ENCODE measurements at places on chromosomes 1 and 21. TPM values are rescaled to one million over a fixed set of nuclear protein-coding genes. Genes with fewer than 3 reads are reported as not detected.

- no peak for DNase-seq
Observed at GRCh38 chr1:58440696-58441095, 105.8 kb downstream of the OMA1 start.

GRCh38 chr1:192786576-192786975, 22.3 kb upstream of the RGS2 start:
- no peak for DNase-seq

GRCh38 chr1:55214934-55215193, 300 bp downstream of the USP24 start:
- peak; percentile 40 for DNase-seq

GRCh38 chr1:91742848-91743292, 143.1 kb downstream of the TGFBR3 start:
- no peak for DNase-seq

DNA sequence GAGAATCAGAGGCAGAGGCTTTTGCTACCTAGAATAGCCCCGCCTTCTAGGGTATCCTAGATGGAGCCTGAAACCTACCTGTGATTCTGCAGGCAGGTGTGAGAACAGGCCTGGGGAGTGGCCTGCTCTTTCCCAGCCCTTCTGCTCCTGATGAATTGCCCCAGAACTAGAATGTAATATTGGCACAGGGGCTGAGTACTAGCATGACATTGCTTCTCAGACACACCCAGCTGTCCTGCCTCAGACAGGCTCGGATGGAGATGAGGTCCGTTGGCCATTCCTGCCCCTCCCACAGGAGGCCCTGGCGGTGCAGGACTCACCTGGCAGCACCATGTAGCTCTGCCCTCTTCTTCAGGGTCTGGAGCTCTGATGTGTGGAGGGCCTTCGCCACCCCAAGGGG, 237.6 kb downstream of the GRIK3 start:
- no peak for DNase-seq

- DNase-seq = no peak
Observed at GRCh38 chr1:223750730-223751570, 38.6 kb downstream of the CAPN2 start.

GRCh38 chr1:156804572-156805243, 11.9 kb downstream of the SH2D2A start:
- no peak for DNase-seq

GRCh38 chr1:231301990-231302389, 35.7 kb downstream of the EXOC8 start:
- no peak for DNase-seq

GRCh38 chr21:33401630-33401992, 1.6 kb upstream of the IFNGR2 start:
- DNase-seq = no peak

DNA sequence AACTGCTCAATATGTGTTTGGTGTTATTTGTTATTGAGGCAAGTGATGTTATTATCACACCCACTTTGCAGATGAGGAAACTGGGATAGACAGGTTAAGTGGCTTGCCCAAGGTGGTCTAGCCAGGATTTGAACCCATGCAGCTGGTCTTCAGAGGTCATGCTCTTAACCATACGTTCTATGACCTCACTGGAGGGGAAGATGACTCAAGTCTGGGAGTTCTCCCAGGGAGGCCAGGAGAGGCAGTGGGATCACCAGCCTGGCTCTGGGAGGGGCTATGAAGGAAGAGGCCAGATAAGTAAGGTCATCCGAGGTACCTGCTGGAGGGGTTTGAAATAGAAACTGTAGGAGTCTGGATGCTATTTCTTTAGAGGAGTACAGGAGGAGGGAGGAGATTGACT, 95.3 kb downstream of the NAV1 start:
- no peak for DNase-seq

GRCh38 chr1:224565186-224565585, 50.9 kb upstream of the CNIH3 start:
- DNase-seq = no peak

DNA sequence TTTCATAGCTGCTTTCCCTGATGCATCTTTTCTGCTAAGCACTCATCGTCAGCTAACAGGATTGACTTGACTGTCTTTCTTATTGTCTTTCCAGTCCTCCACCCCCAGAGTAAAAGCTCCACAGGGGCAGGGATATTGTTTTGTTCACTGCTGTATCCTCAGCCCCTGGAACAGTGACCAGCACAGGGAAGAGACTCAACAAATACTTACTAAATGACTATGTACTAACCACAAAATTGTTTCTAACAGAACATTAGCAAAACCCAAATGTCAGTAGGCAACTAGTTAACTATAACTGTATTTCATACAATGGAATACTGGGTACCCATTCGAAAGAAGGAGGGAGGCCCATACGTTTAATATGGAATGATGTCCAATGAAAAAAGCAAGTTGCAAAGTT, 53.0 kb downstream of the BCAR3 start:
- DNase-seq = no peak

- peak; percentile 0 for DNase-seq
Observed at GRCh38 chr21:42538479-42539275, 25.0 kb downstream of the SLC37A1 start.

- no peak for DNase-seq
Observed at GRCh38 chr1:236416165-236416564, 22.1 kb downstream of the EDARADD start.

- DNase-seq = no peak
Observed at GRCh38 chr1:83918688-83919285, 80.1 kb downstream of the TTLL7 start.

GRCh38 chr1:158002022-158002630, 8.7 kb downstream of the KIRREL1 start:
- DNase-seq = peak; percentile 38

- DNase-seq = no peak
Observed at GRCh38 chr21:38905752-38906151, 100.0 kb downstream of the ETS2 start.

GRCh38 chr1:66580081-66580480, 46.1 kb downstream of the SGIP1 start:
- no peak for DNase-seq

GRCh38 chr1:229305392-229305791, 34.5 kb downstream of the RAB4A start:
- no peak for DNase-seq

DNA sequence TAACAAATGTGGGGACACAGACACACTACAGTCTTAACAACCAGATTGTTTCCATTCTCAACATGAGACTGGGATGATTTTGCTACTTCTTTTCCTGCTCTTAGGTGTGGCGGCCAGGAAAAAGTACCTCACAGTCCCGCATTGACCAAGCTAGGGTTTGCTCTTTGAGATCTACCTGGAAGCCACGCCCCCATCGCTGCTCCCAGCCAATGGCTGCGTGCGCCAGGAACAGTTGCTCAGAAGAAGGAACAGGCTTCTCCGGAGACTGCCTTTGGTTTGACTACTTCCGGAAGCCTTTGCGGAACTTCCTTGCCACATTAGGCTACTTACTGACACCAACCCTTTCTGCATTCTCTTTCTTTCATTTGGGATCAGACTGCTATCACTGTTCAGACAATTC, 44.2 kb upstream of the PLD5 start:
- no peak for DNase-seq

GRCh38 chr1:70465911-70466310, 54.8 kb downstream of the CTH start:
- no peak for DNase-seq

- DNase-seq = peak; percentile 93
Observed at GRCh38 chr21:41766883-41767605, at the start of gene RIPK4. RIPK4 (minus strand) TSS chr21:41767052; CDS start chr21:41767041, 11 bp downstream.

DNA sequence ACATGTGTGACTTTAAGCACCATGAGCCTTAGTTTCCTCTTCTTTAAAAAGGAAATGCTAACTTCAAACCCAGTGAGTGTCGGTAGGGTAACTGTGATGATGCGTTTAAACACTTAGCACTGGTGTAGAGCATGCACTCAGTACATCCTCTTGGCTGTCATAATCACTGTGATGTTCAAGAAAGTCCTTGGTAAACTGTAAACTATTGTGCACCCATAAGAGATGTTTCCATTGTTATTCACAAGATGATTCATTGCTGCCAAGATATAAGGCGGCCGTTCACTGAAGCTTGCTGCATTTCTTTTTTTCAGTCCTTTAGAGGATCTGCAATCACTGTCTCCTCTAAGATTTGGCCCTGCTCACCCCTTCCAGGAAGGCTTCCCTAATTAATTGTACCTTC, 61.8 kb upstream of the DAB1 start:
- DNase-seq = no peak

DNA sequence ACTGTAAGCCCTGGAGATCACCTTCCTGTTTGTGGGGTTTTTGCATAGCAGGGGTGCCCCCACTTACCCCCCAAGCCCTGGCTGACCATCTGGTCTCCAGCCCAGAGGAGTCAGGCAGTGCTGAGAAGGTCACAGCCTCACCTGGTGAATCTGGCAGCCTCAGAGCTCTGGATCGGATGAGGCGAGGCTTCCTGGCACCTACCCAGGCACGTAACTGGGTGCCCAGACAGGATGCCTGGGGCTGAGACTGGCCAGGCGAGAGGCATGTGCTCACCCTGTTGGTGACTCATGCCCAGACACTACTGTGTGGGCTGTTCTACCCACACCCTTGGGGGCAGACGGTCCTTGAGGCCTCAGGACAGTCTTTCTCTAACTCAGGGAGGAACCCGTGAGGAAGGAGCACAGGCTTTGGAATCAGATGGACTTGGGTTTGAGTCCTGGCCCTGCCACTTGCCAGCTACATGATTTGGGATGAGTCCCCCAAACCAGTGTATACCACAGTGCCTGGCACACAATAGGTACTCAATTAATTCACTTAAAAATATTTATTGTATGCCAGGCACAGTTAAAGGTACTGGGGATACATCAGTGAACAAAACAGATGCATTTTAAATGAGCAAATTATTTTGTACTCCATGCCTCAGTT, 15.1 kb upstream of the PADI3 start:
- no peak for DNase-seq

DNA sequence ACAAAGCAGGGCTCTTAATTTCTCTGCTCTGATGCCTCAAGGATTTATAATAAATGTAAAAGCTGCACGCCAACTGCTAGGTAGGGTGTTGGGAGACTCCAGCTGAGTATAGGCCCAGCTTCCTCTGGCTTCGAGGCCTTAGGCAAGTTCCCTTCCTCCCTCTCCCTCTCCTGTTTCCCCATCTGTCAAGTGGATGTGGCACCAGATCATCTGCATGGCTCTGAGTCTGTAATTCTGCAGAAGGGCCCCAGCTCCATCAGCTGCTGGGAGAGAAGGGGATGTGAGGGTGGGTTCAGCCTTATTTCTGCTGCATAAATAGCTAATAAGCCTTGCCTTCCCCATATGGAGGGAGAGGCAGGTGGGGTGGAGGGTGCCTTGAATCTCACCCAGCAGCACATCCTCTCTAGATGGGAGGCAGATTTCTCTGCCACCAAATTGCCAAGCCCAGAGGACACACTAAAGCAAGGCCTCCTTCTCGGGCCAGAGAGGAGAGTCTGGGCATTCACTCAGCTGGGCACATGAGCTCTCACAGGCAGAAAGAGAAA, 3.8 kb downstream of the TRIM62 start:
- DNase-seq = no peak

GRCh38 chr1:234311414-234311813, 61.8 kb upstream of the COA6 start:
- DNase-seq = no peak

GRCh38 chr1:113027007-113027406, 46.0 kb upstream of the LRIG2 start:
- DNase-seq = no peak

- DNase-seq = no peak
Observed at GRCh38 chr1:15066191-15066590, 87.4 kb upstream of the TMEM51 start.

- DNase-seq = no peak
Observed at GRCh38 chr1:9265037-9265436, 27.7 kb upstream of the SPSB1 start.

- no peak for DNase-seq
Observed at GRCh38 chr1:84492726-84493125, 13.5 kb upstream of the SPATA1 start.

DNA sequence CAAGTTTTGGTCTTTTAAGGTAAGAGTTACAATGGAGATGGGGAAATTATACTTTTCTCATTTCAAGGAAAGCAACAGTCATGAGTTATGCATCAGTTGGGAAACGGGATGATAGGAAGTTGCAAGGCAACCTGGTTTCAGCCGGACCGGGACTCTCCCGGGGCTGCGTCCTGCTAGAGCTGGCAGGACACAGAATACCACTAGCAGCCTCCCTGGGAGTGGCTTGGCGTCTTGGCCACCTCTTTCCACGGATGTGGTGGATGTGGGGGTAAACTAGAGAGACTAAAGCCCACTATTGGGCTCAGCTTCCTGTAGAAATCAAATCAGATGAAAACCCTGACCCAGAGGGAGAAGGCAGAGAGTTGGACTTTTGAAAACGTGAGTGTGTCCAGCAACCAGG, 71.9 kb downstream of the ADARB1 start:
- DNase-seq = no peak

C1orf141 gene
- not detected for total RNA-seq

NR1I3 gene
- not detected for total RNA-seq

MMEL1 gene
- not detected for total RNA-seq

PRR9 gene
- not detected for total RNA-seq

NCDN gene
- 12.8 TPM for total RNA-seq

FLG2 gene
- total RNA-seq = not detected

ASTN1 gene
- not detected for total RNA-seq

PDZK1IP1 gene
- total RNA-seq = 3.8 TPM

ADAM15 gene
- total RNA-seq = 48.2 TPM

SESN2 gene
- total RNA-seq = 33.2 TPM

IPO9 gene
- 95.1 TPM for total RNA-seq

SIM2 gene
- total RNA-seq = 11.5 TPM

BGLAP gene
- 1.3 TPM for total RNA-seq

SOX13 gene
- 31.5 TPM for total RNA-seq

LPAR3 gene
- total RNA-seq = not detected

CD34 gene
- total RNA-seq = not detected

RHCE gene
- total RNA-seq = 0.30 TPM

SLFNL1 gene
- 0.09 TPM for total RNA-seq

S100A9 gene
- total RNA-seq = not detected

All from Caco-2 (cell line).